ENCODE measurements at places on chromosomes 4 and X.
A peak's percentile ranks its signal among the peaks of the same experiment; 100 is the strongest.

- no peak for DNase-seq
Measured at GRCh38 chrX:703466-703865, 72.9 kb downstream of the SHOX start.

DNA sequence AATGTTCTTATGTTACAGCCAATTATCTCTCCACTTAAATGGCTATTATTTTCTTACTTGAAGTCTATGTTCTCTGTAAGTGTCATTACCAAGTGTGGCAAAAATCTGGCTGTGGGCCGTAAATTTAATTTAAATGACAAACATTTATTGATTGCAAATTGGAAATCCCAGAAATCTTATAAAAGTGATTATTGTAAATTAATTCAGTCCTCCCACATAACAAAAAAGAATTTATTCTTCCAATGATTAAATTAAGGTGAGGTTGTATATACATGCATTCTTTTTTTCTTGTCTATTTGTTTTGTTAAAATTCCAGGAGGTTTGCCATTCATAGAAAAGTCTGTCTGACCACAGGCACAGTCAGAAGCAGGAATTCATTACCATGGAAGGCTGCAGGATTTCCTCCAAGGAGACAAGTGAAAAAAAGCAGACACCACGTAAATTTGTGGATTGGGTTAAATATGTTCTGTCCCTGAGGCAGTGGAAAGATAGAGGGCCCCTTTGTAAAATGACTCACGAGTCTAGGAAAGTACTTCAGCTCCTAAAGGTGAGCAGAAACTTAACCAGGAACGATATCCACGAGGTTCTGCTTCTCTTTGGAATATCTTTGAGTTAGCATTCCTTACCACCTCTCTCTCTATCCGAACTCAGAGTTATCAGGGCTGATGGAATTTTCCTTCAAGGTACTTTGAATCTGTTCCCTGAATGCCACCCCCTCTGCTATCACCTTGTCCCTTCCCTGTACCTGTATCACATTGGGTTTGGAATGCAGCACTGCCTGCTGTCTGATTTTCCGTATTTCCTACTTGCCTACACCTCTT, 10.7 kb downstream of the PPARGC1A start:
- DNase-seq, result no peak

GRCh38 chr4:78213218-78213617, 156.1 kb downstream of the FRAS1 start:
- DNase-seq, result no peak

DNA sequence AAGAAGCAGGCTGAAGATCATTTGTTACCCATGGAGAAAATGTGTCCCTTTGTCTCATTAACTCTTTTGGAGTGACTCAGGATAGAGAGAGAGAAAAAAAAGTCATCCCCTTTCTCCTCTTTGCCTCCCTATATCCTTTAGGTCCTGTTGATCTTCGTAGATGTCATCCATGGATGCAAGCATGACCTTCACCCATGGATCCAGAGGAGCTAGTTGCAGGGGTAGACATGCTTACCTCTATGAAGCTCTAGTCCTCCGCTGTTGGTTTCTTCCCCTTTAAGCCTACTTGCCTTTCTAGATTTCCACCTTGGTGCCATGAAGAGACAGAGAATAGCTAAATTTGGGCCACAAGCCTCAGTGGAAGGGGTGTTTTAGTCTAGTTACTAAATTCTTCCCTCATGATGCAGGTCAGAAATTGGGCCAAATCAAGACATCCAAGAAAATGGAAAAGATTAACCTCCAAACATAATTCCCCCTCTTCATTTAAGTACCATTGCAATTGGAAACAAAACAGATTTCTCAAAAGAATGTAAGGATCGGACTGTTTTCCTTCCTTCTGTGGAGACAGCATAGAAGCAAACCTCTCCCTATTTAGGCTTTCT, 178.4 kb downstream of the TECRL start:
- DNase-seq, result no peak

GRCh38 chrX:724256-724655, 93.7 kb downstream of the SHOX start:
- no peak for DNase-seq

- DNase-seq, result no peak
Measured at GRCh38 chr4:1202526-1203011, 30.2 kb upstream of the SPON2 start.

DNA sequence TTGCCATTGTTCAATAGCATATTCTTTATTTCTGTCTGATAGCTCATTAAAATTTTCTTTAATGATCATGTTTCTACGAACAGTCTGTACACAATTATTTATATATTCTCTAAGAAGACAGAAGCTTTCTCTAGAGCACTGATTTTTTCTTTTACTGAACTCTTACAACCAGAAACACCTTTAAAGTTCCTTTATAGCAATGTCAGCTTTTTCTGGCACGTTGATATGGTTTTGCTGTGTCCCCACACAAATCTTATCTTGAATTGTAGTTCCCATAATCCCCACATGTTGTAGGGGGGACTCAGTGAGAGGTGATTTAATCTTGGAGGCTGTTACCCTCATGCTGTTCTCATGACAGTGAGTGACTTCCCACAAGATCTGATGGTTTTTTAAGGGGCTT, 299.4 kb downstream of the PPARGC1A start:
- DNase-seq, result no peak

- DNase-seq, result no peak
Measured at GRCh38 chr4:52665592-52665991, 6.5 kb upstream of the USP46 start.

DNA sequence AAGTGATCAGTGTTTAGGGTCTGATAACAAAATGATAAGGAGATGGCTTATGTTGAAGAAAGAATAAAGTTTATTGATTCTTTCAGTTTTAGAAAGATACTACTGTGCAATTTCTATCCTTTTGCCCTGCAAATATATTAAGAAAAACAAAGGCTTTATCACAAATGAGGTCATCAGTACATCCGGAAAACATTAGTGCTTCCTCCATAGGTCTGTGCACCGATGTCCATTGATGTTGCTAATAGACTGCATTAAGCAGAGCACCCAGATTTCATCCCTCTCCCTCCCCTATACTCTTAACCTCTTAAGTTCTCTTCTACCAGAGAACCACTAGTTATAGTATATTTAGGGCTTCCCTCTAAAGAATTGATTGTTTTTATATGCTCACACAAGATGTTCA, 53.7 kb upstream of the HHIP start:
- no peak for DNase-seq

GRCh38 chr4:116881077-116881476, 204.3 kb downstream of the TRAM1L1 start:
- no peak for DNase-seq

- no peak for DNase-seq
Measured at GRCh38 chrX:110311437-110312230, 6.3 kb downstream of the AMMECR1 start.

DNA sequence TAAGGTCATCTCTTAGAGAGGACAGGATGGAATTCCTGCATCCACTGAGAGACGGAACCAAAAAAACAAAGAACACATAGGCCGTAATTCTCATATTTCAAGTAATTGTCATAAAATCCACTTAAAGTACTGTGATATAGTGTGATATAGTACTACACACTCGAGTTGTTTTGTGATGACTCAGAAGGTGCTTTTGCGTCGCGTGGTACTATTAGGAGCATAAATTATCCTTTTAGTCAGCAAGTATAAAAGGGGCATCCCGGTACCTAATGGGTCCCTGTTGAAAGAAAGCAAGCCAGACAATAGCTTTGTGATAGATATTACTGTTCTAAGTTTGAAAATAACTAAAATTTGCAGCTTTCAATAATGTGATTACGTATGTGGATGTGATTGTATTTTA, 55.3 kb downstream of the GPR143 start:
- no peak for DNase-seq

DNA sequence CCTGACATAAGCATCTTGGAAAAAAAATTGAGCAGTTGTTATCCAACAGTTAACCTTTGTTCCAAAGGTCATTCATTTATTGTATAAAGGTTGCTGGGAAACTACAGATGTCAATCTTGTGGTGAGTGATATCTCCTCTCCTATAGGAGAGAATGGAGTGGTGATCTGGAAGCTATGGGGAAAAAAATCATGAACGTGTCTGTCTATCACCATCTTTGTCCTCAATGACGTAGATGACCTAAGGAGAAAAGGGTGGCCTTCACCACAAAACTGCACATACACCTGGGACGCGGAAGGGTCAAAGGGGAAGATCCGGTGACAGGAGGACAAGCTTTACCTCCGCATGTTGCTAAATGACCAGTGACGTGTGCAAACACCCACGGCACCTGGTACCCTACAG, 27.3 kb downstream of the ASB5 start:
- no peak for DNase-seq

DNA sequence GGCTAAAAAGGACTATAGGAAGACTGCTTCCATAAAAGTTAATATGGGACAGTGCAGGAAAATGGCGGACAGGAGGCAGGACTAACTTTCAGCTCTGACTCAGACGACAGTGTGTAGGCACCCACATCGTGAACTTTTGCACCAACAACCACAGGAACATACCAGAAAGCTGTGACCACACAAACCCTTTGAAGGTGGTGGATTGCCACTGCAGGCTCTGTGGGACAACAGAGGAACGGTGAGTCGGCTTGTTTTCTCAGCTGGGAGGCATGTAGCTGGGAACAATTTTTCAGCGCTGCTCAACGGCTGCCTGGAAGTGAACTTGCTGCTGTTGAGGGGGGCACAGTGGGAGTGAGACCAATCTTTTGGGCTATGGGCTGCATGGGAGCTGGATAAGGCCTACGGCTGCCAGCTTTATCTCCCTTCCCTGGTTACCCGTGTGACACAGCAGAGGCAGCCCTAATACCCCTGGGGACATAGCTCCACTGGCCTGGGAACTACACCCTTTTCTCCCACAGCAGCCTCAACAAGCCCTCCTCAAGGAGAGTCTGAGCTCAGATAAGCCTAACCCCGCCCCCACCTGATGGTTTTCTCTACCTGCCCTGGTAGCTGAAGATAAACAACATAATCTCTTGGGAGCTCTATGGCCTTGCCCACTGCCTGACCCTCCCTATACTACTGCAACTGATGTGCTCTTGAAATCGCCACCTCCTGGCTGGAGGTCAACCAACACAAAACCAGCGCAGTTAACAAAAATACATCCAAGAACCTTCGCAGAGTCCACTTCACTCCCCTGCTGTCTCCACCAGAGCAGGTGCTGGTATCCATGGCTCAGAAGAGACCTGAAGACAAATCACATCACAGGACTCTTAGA, 1537.0 kb downstream of the C4orf33 start:
- peak; percentile 94 for DNase-seq

All from brain microvascular endothelial cell (primary cell).